Activated CD4-positive, alpha-beta T cell treated with anti-CD3 and anti-CD28 coated beads, Interleukin-2, amount 10 ng/mL, durations not matched to agents 24 days and 14 days (primary cell): ENCODE measurements at places on chromosomes 3 and 15. TPM values are rescaled to one million over a fixed set of nuclear protein-coding genes. Genes with fewer than 3 reads are reported as not detected.

Gene PPARG
- total RNA-seq = 4.6 and 5.1 TPM in 2 replicates

Gene CRTC3
- 48.8 and 54.2 TPM in 2 replicates for total RNA-seq

Gene DLL4
- 0.33 TPM in 1 of 2 replicates, not detected in the other for total RNA-seq

Gene ALS2CL
- total RNA-seq = 0.47 and 0.99 TPM in 2 replicates

Gene SOX2
- total RNA-seq = not detected in 2 replicates

Gene LAMB2
- total RNA-seq = not detected in 2 replicates

Gene CELF6
- total RNA-seq = 0.19 and 0.21 TPM in 2 replicates

Gene MED12L
- total RNA-seq = 2.5 and 4.9 TPM in 2 replicates

Gene DOCK3
- 1.7 and 1.8 TPM in 2 replicates for total RNA-seq

Gene MCTP2
- total RNA-seq = 49.8 and 58.9 TPM in 2 replicates

Gene FBXO40
- total RNA-seq = not detected in 2 replicates

Gene ACAD11
- 12.9 and 18.9 TPM in 2 replicates for total RNA-seq

GRCh38 chr3:126317029-126317996, 39.9 kb downstream of the KLF15 start:
- DNase-seq = peak; percentile 41

DNA sequence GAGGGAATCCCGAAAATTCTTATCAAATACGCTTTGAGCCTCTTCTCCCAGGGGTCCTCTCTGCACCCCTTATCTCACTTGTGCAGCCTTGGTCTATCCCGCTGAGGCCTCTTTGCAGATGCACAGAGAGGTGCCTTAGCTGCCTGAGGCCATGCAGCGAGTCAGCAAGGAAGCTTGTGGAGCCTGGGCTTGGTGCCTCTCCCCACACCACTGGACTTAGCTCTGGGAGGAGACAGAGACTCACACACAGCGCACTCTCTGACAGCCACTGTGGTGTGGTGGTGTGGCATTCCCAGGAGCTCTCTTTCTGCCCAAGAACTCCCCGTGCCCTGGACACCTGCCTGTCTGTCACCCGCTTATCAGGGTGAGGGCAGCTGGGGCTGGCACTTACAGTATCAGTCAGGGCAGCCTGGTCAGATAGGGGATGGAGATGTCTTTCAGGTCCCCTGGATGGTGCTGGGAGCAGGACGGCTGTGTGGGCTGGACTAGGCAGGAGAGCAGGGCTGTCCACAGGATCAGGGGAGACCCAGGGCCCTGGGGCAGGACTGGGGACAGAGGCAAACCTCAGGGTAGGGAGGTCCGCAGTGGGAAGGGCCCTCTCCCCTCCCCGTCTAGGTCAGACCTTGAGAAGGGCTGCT, 10.2 kb upstream of the LINGO1 start:
- no peak for DNase-seq

DNA sequence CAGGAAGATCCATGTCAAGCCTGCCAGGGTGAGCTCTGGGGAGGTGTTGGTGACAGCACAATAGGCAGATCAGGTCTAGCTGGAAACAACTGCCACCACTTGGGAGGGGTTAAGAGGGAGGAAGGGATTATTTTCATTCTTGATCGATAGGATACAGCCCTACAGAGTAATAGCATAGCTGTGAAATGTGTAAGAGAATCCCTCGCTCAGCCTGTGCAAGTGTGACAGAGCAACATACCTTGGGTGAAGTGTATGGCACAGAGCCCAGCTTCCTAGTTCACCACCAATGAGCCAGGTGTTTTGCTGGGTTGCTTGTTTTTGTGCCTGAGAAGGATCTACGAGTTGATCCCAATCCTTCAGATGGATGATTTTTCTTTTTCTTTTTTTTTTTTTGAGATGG, 9.2 kb upstream of the DCUN1D1 start:
- DNase-seq = no peak

DNA sequence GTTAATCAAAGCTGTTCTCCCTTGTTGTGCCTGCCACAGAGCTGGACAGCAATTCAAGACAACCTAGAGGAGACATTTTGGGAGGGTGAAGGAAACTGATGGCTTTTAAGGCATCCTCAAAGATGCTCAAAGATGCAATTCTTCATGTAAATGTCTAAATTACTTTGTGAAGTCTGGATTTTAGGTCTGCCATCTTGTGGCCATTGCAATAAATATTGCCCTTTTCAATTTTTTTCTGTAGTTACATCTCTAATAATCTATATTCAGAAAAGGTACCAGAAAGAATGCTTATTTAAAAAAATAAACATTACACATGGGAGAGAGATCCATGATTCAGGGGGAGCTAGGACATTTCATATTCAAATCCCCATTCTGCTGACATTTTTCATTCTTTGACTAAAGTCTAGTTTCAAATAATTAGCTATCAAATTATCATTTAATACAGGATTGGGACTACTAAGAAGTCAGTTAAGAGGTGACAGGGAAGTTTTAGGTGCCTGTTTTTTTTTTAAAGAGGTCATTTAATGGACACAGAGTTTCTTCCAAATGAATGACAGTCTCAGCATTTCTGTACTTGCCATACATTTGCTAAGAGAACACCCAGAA, 259.8 kb upstream of the WNT5A start:
- no peak for DNase-seq

DNA sequence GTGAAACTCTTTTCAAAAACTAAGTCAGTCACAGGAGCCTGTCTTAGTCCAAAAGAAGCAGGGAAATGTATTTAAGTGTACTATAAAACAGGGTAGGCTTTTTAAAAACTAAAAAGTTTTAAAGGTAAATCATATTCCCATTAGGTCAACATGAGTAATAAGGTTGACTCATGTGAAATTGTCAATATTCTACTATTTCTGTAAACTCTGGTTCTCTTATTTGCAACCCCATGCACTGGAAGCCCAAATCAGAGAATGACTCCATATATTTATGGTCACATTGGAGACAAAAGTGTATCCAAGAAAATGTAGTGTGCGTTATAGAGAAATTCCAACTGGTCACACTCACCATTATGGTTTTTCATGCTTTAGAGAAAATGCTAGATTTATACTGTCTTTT, 600.3 kb upstream of the TGFBR2 start:
- no peak for DNase-seq

GRCh38 chr3:157464321-157464720, 27.7 kb downstream of the PTX3 start:
- DNase-seq = no peak

DNA sequence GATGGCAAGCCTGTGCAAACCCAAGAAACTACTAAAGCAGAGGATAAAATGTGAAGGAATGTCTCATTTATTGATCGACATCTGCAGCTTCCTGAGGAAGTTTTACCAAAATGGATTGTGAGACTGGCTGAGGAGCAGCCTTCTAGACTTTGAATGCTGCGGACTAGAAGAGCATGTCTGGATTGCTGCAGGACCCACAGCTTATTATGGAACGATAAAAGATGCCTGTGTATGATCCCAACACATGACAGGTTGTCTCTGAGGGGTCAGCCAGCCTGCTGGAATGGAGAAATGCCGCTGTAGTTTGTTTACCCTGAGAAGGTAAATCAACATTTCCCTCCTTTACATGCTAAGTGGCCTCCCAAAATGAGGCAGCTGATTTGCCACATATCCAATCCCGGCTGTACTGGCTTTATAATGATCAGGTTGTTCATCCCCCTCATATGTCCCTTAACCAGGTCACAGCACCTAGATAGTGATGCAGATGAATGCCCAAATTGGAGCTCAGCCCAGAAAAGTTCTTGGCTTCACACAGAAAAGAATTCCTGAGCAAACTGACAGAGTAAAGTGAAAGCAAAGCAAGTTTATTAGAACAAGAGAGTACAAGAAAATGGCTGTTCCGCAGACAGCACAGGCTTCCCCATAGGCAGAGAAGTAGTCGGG, 63.9 kb downstream of the IL12A start:
- DNase-seq = no peak

- no peak for DNase-seq
These were observed 474.6 kb upstream of the TPRG1 start for GRCh38 chr3:188697127-188697526.

DNA sequence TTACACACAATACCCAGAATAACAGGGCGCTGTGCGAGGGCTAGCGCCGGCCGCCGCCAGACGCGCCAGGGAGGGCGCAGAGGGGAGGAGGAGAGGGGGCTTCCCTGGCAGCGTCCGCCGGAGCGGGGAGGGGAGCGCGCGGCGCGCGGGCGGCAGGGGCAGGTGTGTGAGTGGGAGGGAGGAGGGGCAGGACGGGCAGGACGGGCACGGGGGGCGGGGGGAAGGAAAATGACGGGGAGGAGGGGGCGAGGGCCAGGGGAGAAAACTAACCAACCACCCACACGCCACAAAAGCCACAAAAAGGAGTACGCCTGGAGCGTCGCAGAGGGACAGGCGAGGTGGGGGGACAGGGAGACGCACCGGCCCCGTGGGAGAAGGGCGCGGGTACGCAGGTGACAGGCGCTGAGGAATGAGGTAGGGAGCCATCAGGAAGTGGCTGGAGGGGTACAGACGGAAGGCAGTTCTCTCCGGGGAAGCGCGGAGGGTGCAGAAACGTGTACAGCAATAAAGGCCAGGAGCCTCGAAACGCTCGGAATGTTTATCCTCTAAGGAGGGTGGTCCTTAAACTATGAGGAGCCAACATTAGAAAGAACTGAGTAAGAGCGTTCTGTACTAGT, 610 bp upstream of the SATB1 start:
- DNase-seq = peak; percentile 92

DNA sequence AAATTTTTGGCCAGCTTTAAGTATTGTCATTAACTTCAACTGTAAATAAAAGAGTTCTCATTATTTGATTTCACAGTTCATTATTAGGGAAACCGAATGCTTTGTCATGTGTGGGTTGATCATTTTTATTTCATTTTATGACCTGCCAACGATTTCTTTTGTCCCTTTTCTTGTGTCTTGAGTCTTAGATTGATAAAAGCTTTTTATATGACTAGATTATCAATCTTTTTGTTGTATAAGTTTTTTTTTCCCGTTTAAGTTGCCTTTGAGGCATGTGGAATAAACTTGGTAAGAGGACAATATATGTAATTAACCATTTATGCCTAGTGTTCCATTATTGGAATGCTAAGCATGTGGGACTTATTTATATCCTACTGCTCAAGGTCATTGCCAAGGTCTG, 62.8 kb downstream of the ATP2C1 start:
- no peak for DNase-seq

GRCh38 chr3:178308771-178309170, 227.5 kb upstream of the KCNMB2 start:
- no peak for DNase-seq

DNA sequence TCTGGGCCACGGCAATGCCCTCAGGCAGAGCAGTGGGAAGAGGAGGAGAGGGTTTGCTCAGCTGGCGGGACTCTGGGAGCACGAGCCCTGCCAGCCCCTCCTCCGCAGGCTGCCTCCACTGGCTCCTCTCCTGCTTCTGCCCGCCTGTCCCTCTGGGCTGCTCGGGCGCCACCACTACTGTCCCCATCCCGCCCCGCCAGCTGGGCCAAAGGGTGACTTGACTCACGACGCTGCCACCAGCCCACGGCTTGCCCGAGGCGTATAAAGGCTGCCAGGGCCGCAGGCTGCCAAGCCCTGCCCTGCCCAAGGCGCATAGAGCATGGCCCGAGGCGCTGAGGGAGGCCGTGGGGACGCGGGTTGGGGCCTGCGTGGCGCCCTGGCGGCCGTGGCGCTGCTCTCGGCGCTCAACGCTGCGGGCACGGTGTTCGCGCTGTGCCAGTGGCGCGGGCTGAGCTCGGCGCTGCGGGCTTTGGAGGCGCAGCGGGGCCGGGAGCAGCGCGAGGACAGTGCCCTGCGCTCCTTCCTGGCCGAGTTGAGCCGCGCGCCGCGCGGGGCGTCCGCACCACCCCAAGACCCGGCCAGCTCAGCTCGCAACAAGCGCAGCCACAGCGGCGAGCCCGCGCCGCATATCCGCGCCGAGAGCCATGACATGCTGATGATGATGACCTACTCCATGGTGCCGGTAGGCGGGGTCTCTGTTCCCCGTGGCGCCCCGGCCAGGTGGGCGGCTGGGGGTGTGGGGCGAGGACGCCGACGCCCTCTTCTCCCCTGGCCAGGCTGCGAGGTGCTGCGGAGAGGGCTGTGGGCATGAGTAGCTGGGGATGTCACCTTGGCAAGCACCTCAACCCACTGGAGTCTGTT, at the start of gene GLDN:
Gene GLDN (plus strand): TSS at position 290 of the 861 bp plus-strand sequence. CDS start 30 bp downstream, at position 320.
- no peak for DNase-seq

DNA sequence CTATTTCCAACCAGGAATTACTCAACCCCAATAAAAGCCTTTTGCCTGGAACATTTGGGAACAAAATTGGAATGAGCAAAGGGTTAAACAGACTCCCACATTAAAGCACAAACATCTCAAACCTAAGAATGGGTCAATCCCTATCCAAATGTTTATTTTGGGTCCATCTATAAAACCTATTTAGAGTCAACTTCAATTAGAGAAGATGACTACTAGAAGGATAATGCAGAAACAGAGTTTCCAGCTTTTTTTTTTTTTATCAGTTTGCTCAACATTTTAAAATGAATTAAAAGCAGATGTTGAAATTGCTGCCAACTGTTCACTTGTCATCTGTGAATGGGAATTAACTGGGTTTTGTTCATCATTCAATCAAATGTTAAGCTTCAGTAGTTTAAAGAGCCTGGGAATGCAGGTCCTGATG, 4.1 kb upstream of the TBC1D23 start:
- DNase-seq = no peak

GRCh38 chr15:60228101-60228500, 169.7 kb downstream of the ANXA2 start:
- DNase-seq = no peak

DNA sequence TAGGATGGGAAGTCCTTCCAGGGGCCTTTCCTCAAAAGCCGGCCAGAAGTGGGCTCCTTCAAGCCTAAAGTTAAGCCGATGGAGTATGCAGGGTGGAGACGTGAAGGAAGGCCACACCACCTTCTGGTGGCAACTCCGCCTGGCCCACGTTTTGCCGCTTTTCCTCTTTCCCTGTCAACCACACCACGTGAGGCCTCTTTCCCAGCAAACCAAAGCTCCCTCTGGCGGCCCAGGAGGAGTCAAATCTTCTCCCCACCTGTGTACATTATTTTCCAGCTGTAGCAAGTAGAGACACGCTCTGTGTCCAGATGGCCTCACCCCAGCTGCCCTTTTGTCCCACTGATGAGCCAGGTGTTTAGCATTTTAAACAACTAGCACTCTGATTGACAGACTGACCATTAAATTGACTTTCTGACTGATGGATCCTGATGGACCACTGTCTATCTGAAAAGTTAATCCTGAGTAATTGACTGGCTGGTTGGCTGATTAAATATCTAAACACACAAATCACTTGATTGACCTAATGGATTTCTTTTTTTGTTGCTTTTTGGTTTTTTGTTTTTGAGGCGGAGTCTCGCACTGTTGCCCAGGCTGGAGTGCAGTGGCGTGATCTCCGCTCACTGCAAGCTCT, 59.6 kb upstream of the ZBTB38 start:
- DNase-seq = no peak
